Putamen (tissue), 1 donor: ENCODE measurements at places on chromosomes 2 and 18.

DNA sequence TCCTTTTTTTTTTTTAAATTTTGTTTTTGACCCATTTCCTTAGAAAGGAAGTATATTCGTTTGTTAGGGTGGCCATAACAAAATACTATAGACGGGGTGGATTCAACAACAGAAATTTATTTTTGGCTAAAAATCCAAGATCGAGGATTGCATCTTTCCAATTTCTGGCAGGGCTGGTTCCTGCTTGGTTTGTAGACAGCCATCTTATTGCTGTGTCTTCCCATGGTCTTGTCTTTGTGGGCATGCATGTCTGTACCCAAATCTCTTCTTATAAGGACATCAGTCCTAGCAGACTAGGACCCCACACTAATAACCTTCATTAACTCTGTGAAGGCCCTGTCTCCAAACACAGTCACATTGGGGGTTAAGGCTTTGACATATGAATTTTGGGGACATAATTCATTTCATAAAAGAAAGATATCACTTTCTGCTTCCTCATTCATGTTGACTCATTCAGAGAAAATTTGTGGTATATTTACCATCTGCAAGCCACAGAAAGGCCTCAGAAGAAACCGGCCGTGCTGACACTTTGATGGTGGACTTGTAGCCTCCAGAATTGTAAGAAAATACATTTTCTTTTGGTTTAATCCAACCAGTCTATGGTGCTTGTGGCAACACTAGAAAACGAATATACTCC is 262.1 kb downstream of the LPIN1 start:
- DNase-seq: no peak

DNA sequence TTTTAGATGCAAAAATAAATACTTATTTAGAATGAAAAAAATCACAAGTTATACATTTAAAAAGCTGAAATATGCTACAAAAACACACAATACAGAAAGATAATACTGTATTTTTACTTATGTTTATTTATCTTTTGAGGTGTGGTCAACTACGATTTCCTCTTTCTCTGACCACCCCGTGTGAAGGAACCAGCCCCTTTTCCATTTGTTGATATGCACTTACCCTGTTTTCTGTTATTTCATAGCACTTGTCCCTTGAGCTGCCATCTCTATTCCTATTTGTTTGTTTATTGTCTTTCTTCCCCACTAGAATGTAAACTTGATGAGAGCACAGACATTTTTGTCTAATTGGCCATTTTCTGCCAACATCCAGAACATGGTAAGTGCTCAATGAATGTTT is 460.5 kb upstream of the TRIB2 start:
- DNase-seq: no peak

DNA sequence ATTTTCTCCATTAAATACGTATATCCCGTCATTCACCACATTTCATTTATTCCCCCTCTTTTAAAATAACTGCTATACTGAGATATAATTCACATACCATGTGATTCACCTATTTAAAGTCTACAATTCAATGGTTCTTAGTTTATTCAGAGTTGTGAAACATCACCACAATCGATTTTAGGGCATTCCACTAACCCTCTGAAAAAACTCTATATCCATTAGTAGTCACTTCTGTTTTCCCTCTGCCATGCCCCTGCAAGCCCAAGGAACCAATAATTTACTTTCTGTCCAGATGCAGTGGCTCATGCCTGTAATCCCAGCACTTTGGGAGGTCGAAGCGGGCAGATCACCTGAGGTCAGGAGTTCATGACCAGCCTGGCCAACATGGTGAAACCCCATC is 95.5 kb upstream of the FZD5 start:
- DNase-seq: no peak

GRCh38 chr18:35172009-35172408 is 68.8 kb upstream of the ZNF397 start:
- DNase-seq: no peak

- DNase-seq: no peak
These were observed 117.7 kb downstream of the EN1 start for GRCh38 chr2:118729760-118730159.

DNA sequence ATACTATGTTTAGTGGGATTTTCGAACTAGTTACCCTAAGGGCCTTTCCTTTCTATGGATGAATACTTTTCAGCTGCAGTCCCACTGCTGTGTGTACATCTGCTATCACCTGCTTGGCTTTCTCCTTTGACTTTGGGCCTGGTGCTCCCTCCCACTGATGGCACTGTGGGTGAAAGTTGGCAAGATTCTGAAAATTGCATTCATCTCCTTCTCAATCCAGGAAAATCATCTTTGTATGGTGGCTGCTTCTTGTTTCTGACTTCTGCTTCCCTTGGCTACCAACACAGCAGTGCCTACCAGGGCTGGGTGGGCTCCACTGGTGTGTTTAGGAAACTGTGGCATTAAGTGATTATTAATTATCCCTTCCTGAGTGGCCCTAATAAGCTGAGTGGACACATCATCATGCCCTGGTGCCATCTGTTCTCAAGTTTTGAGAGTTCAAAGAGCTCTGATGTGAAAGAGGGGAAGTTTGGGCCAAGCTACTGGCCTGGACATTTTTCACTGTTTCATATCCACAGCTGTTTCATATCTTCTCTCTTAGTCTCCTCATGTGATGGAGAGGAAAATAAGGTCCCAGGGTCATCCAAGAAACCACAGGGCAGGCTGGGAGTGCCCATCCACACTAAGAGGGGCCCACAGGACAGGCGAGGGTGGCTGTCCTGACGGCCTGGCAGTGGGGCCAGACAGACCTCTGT is 16.7 kb downstream of the HK2 start:
- no peak for DNase-seq
